ENCODE measurements at places on chromosomes 12 and 14. TPM values are rescaled to one million over a fixed set of nuclear protein-coding genes. Genes with fewer than 3 reads are reported as not detected.
A peak's percentile ranks its signal among the peaks of the same experiment; 100 is the strongest.

- DNase-seq: peak; percentile 15
Measured at GRCh38 chr12:50006754-50007442, 18.4 kb downstream of the RACGAP1 start.

GRCh38 chr12:27969624-27970400, 2.7 kb downstream of the PTHLH start:
- peak; percentile 71 for DNase-seq

- DNase-seq: no peak
Measured at GRCh38 chr14:105855246-105855892, 329.0 kb downstream of the TMEM121 start.

DNA sequence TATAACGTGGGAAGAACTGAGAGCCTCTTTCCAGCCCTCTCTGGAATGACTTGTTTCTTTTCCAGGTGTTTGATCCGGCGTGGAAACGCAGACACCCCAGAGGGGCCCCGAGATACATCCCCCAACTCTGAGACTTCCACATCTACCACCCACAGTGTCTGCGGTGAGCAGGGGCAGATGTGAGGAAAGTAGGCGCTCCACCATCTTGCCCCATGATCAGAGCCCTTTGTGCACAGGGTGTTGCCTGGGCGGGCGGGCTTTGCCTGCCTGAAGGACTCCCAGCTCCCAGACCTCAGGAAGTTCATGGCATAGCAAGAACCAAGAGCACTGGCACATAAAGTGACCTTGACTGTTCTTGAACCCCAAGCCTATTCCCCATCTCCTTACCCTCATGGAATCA, 2.8 kb downstream of the CARMIL3 start:
- no peak for DNase-seq

TCHP gene
- total RNA-seq: 9.2 TPM

- DNase-seq: peak; percentile 98
Measured at GRCh38 chr14:20343092-20343861, at the start of gene PARP2. Gene PARP2 (plus strand): TSS chr14:20343635. CDS start chr14:20343642, 7 bp downstream.

DNA sequence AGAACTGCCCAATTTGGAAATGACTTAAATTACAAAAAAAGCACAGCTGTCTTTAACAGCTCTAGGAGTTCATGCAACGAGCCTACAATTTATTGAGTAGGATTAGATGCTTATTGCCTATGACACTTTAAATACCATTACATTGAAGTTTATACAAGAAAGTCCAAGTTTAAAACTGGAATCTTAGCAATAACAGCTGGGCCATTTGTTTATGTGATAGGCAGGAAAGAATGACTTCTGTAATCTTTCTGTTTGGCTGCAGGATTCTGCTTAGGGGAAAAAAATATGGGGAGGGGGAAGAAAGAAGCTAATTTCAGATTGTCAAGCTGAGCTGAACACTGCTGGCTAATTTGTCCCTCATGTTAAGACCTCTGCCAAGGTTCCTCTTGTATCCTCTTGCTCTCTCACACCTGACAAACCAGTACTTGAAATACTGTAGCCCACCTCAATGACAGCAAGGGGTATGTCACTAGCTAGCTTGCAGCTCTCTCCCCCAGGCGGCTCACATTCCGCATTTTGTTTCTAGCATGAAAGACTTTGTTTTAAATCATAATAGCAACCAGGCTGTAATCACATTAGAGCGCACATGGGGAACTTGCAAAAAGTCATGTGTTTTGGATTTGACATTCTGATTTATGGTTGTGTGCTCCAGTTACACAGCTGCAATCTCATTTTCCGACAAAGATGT, 384.8 kb downstream of the BMP4 start:
- DNase-seq: no peak

UNC79 gene
- total RNA-seq: under 0.01 TPM

RNASE4 gene
- 4.7 TPM for total RNA-seq

GRCh38 chr12:3535431-3535841, 44.4 kb downstream of the PRMT8 start:
- no peak for DNase-seq
